Stimulated activated CD4-positive, alpha-beta T cell treated with anti-CD3 and anti-CD28 coated beads, Interleukin-2, amount 100 ng/mL, for 24 hours (primary cell): ENCODE measurements at places on chromosomes 3 and 15.

GRCh38 chr3:129118745-129119144 is 2.9 kb downstream of the RAB43 start:
- peak; percentile 53 for DNase-seq

DNA sequence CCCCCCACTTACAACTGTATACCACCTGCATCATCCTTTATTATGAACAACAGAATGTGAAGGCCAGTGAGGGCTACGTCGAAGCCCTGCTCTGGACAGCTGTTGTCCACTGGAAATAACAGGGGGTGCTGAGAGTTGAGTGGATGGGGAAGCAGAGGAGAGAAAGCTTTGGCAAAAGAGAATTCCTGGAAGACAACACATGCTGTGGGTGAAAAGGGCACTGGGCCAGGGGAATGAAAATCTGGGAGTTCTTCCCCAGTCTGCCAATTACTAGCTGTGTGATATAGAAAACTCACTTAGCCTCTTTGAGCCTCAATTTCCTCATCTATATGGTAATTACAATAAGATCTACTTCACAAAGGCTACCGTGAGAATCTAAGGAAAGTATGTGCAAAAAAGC is 40.7 kb downstream of the FSTL1 start:
- DNase-seq: no peak

GRCh38 chr3:53056442-53056841 is 10.6 kb upstream of the SFMBT1 start:
- no peak for DNase-seq

DNA sequence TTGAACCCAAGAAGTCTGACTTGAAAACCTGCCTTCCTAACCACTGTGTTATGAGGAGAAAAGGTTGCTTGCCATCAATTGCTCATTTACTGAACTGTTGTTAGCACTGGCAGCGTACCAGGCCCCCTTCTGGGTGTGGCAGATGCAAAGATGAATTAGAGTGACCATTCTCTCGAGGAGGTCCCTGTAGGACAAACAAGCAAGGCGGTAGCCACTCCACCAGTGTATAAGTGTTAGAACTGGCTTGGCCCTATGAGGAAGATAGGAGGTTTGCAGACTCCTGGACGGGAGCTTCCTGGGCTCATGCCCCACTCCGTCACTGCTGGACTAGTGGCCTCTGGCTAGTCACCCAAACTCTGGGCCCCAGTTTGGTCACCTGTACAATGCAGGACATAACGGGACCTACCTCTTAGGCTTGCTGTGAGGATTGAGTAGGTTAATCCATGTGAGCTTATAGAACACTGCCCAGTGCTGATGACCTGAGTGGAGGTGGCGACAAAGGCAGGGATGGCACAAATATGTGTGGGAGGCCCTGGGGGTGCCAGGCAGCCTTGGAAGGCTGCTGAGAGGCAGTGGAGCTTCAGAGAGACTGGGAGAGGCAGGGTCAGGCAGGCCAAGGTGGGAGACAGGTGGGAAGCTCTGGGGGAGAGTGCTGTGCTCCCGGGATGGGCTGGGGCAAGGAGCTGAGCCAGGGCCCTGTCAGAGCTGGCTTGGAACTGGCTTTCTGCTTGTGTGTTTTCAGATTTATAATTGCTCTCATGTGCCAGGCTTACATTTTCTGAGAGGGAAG is 145.9 kb downstream of the DNAJB8 start:
- DNase-seq: peak; percentile 9

DNA sequence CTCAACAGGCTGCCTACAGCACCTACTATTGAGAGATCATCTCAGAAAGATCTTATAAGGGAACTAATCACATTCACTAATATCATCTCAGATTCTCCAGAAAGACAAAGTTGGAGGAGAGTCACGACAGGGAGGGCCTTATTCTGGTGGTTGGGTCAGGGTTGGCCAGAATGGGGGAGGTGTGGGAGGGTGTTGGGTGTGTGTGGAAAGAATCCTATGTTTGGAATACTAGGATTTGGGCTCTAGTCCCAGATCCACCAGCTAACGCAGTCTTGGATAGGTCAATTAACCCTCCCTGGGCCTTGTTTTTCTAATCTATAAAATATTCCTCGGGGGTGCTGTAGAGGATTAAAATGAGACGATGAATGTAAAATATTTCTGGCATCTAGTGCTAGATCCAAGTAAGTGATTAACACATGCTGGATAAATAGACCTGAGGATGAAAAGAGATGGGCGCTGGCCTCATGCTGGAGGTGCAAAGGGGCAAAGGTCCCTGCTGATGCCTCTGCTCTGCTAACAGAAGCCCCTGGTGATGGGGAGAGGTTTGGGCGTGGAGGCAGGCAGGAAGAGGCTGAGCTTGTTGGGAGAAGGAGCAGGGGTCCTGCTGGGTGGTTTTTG is 67.6 kb upstream of the ETV5 start:
- no peak for DNase-seq

GRCh38 chr3:150755902-150756301 is 7.1 kb downstream of the SIAH2 start:
- DNase-seq: no peak

DNA sequence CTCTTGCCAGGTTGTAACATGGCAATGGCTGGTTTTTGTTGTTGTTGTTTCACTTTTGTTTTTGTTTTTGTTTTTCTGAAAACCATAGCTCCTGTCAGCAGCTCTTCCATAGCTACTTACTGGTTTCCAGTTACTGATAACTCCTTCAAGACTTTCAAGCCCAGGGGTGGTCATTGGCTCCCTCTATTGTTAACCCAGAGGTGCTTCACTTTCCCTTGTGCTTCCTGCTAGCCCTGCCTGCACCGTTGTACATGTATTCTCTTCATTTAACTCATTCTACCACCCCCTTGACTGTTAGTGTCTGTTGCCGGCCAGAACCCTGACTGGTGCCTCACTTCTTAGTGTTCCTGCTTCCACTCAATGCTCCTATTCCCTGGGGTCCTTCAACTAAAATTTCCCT is 4.2 kb upstream of the TRAT1 start:
- DNase-seq: peak; percentile 49

DNA sequence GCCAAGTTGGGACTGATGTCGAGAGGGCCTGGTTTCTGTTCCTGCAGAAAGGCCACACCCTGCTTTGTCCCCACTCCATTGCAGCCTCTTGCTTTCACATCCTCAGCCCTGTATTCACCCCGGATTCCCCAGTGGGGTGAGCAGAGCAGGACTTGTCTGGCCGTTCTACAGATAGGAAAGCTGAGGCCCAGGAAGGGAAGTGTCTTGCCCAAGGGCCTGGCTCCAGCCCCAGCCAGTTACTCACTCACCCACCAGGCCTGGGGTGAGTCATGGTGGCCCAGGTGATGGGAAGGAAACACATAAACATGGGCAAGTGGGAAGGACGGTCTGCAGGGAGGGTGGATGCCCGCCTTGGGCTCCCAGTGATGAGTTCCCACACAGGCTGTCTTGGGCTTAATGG is 6.1 kb upstream of the DUSP7 start:
- no peak for DNase-seq
